ENCODE measurements at places on chromosomes 1 and 21. TPM values are rescaled to one million over a fixed set of nuclear protein-coding genes. Genes with fewer than 3 reads are reported as not detected.

RGS8 gene
- polyA plus RNA-seq: 0.03 TPM

PCAT6 gene
- 2.5 TPM for polyA plus RNA-seq

ACTN2 gene
- 12.8 TPM for polyA plus RNA-seq

KRTAP12-3 gene
- polyA plus RNA-seq: not detected

PTGER3 gene
- polyA plus RNA-seq: 16.0 TPM

SNRNP40 gene
- 28.7 TPM for polyA plus RNA-seq

Data from urinary bladder (tissue), 4 donors.